DMS 273 treated with DMSO at 0.1 percent for 48 hours (cell line): ENCODE measurements at places on chromosomes 11 and 22.

GRCh38 chr11:57513911-57514537, 1.5 kb downstream of the SLC43A1 start:
- DNase-seq, result no peak

- DNase-seq, result no peak
Observed at GRCh38 chr11:86749821-86750401, 50.4 kb upstream of the PRSS23 start.

GRCh38 chr11:90512846-90513245, 290.0 kb upstream of the CHORDC1 start:
- no peak for DNase-seq

GRCh38 chr11:116697639-116698038, 75.1 kb downstream of the BUD13 start:
- no peak for DNase-seq

DNA sequence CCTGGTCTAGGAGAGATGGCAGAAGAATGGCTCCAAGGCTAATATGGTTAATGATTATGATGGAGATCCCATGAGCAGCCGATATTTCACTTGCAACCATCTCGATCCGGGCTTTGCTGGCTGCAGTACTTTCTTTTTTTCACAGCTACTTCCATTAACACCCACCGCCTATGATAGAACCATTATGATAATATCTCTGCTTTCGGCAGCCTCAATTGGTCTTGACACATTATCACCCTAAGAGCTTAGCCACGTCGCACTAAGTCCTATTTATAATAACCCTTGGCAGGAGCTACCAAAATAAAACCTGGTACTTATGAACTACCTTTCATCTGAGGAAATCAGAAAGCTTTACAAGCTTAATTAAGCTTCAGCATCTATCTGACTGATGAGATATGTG, 7.6 kb upstream of the FJX1 start:
- DNase-seq, result no peak

DNA sequence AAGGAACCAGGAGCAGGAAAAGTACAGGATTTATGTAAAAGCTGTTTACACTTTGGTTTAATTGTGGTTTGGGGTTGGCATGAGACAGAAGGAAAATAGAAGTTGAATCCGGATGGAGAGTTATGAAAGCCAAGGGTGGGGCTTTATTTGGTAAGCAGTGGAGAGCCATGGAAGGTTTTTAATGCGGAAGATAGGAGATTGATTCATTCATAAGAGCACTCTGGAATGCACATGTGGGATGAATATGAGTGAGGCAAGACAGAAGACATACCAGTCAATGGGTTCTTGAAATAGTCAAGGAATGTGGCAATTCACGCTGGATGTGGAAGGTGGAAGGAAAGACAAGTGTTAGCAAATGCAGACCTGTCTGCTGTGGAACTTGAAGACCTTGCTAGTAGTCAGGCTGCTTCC, 9.3 kb upstream of the GLB1L3 start:
- DNase-seq, result no peak

DNA sequence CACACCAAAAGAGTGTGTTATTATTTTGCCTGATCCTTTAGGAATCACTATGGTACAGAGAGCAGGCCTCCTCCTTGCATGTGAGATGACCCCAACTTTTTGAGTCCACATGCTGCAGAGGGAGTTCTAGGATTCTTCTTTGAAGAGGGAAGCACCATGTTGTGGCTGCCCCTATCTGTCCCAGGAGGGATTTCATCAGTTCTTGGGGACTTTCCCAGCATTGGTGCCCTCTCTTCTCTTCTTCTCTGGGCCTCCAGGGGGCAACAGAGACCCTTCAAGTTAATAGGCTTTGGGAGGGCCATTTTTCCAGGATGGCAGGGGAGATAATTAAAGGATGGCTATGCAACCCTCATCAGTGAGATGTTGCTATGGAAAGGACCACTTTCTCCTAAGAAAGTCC, 3.6 kb downstream of the MMP1 start:
- DNase-seq, result no peak

DNA sequence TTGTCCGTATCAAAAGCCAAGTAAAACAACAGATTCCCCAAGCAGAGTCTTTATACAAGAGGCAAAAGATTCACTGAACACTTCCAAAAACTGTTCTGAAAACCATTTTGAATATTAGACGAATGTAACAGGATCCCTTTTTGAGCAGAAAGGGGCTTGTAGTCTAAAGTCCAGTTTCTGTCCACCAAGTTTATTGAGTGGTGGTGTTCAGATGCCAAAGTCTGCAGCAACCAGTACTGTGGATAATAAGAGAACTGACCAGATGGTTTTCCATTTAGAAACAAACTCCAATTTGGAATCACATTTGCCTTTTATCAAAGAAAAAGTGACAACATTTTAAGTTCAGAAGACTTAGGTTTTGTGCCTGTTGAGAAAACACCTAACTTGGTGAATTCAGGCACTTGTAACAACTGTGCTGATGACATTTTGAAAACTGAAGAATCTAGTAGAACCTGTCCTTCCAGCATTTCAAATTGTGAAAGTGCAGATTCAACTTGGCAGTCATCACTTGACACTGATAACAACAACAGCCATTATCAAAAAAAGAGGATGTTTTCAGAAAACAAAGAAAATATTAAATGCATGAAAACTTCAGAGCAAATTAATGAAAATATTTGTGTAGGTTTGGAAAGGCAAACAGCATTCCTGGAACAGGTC, 217.1 kb downstream of the CSNK2A3 start:
- DNase-seq, result no peak

GRCh38 chr22:42258126-42258525, 12.3 kb downstream of the TCF20 start:
- no peak for DNase-seq

DNA sequence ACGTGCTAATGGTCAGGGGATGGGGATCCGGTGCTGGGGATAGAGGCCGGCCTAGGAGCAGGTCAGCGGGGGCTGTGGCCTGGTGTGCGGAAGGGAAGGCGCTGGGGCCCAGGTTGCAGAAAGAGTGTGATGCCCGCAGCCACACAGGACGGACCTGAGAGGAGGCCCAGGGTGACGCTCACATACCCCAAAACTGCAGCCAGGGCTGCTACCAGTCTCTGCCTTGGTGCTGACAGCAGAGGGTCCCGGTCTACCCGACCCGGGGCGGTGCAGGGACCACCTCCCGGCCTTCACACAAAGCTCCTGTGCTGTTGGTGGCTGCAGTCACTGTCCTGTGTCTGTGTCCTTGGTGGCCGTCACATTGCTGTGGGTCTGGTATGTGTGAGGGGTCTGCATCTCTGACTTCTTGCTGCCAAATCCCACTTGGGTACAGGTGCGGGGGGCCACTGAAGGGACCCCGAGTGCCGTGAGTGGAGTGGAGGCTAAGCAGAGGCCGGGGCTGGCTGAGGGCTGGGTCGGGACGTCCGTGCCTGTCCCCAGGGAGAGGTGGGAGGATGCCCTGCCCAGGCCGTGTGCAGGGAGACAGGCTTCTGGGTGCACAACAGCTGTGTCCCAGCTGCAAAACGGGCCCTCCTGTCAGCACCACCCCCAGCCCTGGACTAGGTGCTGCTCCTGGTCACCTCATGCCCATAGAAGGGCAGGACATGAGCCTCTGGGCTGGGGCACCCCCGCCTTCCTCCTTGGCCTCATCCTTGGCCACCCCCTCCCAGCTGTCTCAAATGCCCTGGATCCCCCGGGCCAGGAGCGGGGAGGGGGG, 1.5 kb downstream of the LSP1 start:
- DNase-seq, result no peak
